ENCODE measurements at places on chromosomes 4 and X. TPM values are rescaled to one million over a fixed set of nuclear protein-coding genes. Genes with fewer than 3 reads are reported as not detected.

DNA sequence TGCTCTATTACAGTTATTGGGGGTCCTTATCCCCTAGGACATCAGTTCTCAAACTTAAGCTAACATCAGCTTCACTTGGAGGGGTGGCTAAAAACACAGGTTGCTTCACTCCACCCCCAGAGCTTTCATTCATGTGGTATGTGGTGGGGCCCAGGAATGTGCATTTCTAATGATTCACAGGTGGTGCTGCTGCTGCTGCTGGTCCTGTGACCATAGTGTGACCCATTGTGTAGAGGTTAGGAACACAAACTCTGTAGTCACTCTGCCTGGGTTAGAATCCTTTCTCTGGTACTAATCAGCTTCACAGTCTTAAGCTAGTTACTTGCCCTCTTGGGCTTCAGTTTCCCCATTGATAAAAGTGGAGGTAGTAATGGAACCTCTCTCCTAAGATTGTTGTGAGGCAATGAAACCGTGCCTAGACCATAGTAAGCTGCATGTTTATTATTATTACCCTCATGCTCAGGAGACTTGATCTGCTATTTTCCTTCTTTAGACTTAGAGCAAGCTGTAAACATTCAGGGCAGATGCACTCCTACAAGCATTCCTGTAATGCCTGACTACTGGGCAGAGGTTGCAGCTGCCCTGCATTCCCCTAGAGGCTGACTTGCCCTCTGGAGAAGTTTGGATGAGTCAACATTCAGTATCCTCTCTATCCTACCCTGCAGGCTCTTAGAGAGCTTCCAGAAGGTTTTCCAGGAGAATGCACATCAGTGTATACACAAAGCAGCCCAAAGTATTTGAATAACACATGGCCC is 94.1 kb upstream of the ACSL4 start:
- no peak for DNase-seq

- no peak for DNase-seq
These were observed 31.4 kb downstream of the HMX1 start for GRCh38 chr4:8840006-8840793.

DNA sequence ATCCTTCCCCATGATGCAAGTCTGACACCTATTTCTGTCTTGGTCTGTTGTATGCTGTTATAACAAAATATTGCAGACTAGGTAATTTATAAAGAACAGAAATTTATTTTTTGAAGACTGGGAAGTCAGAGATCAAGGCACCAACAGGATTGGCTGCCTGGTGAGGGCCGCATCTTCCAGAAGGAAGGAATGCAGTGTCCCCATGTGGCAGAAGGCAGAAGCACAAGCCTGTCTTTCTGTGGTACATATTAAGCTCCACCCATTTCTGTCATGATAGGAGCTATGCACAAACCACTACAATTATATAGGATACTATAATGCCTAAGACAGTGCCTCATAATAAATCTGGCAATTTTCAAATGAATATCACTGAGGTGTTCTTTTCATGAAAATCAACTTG is 502.3 kb upstream of the DIAPH2 start:
- DNase-seq, result peak; percentile 70

- no peak for DNase-seq
These were observed 205.5 kb downstream of the MID1 start for GRCh38 chrX:10414862-10415261.

DNA sequence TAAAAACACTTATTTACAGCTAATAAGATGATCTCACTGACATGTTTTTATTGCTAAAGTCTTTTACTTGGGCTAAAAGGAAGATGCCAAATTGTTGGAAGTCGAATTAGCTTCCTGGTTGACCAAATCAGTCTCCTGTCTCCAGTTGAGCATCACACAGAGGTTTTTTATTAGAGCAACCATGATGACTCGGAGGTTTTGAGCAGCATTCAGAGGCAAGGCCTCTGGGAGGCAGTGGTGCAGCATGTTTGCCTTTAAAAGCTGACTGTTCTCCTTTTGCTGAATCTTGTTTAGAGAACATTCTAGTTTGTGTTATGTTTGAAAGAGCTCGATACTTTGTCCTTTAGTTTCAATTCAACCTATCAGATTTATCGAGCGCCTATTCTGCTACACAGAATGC is 2.1 kb downstream of the UCHL1 start:
- peak; percentile 75 for DNase-seq

- DNase-seq, result no peak
These were observed 6.9 kb upstream of the ETDC start for GRCh38 chrX:135302269-135302873.

- DNase-seq, result no peak
These were observed 323.6 kb downstream of the BCOR start for GRCh38 chrX:39773923-39774773.

DNA sequence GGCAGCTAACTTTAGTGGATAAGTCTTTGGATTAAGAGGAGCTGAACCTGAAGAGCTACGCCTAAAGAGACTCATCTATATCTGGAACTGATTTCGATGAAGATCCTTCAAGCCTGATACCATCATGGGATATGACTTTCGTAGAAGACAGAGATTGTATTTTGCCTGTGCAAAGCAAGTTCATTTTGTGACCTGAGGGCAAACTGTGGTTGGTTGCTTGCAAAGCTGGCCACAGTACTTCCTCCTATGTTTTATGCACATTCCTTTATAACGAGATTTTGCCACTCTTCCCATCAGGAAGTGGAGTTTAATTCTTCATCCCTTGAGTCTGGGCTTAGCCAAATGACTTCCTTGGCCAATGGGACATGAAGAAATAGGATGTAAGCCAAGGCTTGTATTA is 519.3 kb upstream of the NR3C2 start:
- DNase-seq, result no peak

- no peak for DNase-seq
These were observed 168.0 kb downstream of the GALNTL6 start for GRCh38 chr4:171981185-171981584.

- DNase-seq, result peak; percentile 40
These were observed 1520.1 kb downstream of the PCDH18 start for GRCh38 chr4:136012220-136012619.

DNA sequence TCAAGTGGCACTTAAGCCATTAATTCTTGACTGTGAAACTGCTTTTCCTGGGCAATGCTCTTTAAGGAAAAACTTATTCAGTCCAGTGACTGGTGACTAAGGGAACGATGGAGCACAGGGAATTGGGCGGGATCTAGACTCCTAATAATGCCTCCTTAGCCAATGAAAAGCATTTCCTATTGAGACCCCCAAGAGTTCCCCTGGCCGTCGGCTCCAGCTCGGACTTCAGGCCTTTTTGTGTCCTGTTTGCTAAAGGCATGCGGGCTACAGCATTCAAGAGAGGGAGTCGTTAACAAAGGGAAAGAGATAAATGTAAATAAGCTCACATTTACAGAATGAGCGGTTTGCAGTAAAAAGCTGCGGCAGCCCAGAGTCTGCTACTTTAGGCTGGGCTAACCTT is at the start of gene LPAR4:
TSS of gene LPAR4 (plus strand) at position 232 of the 400 bp plus-strand sequence. CDS start 7,150 bp downstream, outside the sequence.
- DNase-seq, result peak; percentile 75

GRCh38 chr4:99574530-99575324 is at the start of gene MTTP:
TSS of gene MTTP (plus strand) at chr4:99574824. CDS start at chr4:99574910, 86 bp downstream.
- no peak for DNase-seq

DNA sequence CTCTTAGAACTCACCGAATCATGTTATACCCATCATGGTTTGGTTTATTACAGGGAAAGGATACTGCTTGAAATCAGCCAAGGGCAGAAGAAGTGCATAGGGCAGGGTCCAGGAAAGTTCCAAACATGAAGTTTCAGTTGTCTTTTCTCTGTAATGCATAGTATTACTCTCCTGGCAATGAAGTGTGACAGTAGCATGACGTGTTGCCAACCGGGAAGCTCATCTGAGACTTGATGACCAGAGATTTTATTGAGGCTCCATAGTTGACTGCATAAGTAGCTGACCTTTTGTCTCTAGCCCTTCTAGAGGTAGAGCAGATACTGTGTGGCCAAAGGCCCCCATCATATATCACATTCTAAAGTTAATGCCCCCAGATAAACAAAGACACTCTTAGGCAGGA is 72.1 kb downstream of the BEND4 start:
- DNase-seq, result no peak

GRCh38 chr4:110055158-110055768 is 142.6 kb downstream of the EGF start:
- DNase-seq, result peak; percentile 26

GRCh38 chr4:10020871-10021652 is at the start of gene SLC2A9:
TSS of gene SLC2A9 (minus strand) at chr4:10021497. CDS start at chr4:10021429, 68 bp downstream.
- DNase-seq, result no peak

DNA sequence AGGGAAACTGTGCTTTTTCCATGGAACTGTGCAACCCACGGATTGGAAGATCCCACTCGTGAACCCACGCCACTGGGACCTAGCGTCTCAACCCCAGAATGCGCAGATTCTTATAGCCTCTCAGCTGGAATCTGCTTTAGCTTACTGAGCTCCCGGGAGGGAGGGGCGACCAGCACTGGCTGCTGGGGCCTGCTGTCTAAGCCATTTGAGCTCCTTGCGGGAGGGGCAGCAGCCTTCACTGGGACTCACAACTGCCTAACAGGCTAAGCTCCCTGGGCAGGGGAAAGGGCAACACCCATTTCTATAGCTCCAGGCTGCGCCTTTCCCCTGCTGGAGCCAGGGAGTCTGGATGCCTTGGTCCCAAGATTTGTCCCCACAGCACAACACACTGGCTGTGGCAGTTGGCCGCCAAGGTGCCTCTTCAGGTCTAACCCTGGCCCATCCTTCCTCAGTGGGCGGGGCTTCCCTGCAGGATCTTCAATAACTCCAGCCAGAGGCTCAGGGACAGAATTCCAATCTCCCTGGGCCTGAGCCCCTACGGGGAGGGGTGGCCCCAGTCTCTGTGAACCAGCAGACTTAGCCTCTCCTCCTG is 451.7 kb upstream of the PITX2 start:
- DNase-seq, result no peak

- peak; percentile 4 for DNase-seq
These were observed 49.4 kb downstream of the SLC9A6 start for GRCh38 chrX:136034668-136035067.

GRCh38 chr4:184395451-184395917 is 78.9 kb downstream of the IRF2 start:
- no peak for DNase-seq

DNA sequence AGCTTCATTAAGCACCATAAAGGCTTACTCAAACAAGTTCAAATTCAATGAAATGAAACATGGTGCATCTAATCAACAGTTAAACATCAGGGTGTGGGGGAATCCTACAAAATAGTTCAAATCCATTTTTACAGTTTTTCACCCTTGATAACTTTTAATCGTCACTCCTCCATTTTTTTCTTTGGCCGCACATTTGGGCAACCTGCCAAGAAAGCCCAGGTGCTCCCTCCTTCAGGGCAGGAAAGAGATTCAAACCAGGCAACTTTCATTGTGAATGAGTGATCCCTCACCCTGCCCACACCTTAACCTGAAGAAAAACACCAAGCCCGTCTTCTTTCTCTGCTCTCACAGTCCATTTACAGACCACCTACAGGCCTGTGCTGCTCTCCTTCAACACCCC is 24.9 kb downstream of the TRIM61 start:
- no peak for DNase-seq

DNA sequence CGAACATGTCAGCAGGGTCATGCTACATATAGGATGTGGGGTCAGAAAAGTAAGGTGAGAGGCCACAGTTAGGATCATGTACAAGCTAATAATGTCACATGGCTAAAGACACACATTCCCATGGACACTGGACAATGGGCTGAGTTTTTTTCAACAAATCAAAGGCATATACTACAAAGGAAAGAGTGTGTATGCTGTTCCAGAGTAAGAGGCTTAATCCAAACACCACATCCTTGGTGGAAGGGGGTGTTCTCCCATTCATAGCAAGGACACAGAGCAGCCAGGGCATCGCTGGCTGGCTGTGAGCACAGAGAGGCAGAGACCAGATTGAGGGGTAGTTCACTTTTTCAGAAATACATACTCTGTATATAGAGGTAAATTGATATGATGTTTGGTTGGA is 131.7 kb downstream of the MGST2 start:
- DNase-seq, result no peak

- DNase-seq, result no peak
These were observed 166.4 kb upstream of the FAT1 start for GRCh38 chr4:186889876-186890643.

- no peak for DNase-seq
These were observed 381.9 kb downstream of the PRDM5 start for GRCh38 chr4:120540625-120541024.

- DNase-seq, result no peak
These were observed 22.1 kb downstream of the DOK7 start for GRCh38 chr4:3485011-3485791.

GRCh38 chrX:72274526-72274925 is 2.5 kb downstream of the RPS4X start:
- no peak for DNase-seq

DNA sequence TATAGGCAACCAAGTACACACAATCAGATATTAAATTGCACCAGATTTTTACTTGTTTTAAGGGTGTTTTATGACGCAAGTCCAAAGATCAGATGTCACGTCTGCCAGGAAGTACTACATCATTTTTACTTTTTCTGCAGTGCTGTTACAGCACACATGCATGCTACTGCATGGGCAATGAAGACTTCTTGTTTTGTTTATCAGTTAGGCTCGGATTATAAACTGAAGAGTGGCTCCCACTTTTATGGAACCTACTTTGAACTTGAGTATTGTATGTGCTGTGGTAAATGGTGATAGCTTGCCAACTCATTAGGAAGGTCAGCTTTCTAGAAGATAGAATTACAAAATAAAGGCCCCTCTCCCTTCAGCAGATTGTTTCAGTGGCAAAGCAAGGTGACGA is 131.6 kb downstream of the CEP135 start:
- DNase-seq, result no peak

DNA sequence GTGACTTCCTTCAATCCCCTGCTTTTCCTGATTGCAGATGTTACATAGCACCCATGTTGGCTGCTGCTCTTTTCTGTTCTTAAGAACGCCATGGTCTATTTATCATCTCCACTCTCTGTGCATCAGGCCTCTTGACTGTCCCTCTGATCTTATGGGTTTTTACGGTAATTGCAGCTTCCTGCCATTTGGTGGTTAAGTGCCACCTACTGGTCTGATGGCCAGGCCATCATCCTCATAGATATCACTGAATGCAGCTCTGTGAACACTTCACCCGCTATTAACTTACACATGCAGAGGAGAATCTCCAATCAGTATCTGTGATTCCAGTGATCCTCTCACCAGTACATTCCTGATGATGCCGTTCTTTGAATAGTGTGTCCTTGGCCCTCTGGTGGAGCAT is 382.4 kb downstream of the TRAM1L1 start:
- DNase-seq, result peak; percentile 41

- DNase-seq, result no peak
These were observed 2.5 kb upstream of the RS1 start for GRCh38 chrX:18674417-18674787.

- peak; percentile 40 for DNase-seq
These were observed 33.0 kb upstream of the TLR2 start for GRCh38 chr4:153651116-153651515.

Gene RAB39B
- total RNA-seq, result 0.81 TPM

Gene KCND1
- 3.6 TPM for total RNA-seq

Gene CSN2
- total RNA-seq, result not detected

Gene GPC3
- 0.74 TPM for total RNA-seq

Gene MAGEC3
- not detected for total RNA-seq

Gene SYTL4
- 3.2 TPM for total RNA-seq

Gene GPR173
- total RNA-seq, result 5.3 TPM

Gene CXCR3
- total RNA-seq, result not detected

Gene TMEM150C
- total RNA-seq, result 0.34 TPM

Gene TRO
- total RNA-seq, result 28.2 TPM

Gene ARX
- total RNA-seq, result 32.0 TPM

Gene WAS
- total RNA-seq, result 1.1 TPM
